Esophagus muscularis mucosa (tissue), 4 donors: ENCODE measurements at places on chromosomes 7 and 10.

DNA sequence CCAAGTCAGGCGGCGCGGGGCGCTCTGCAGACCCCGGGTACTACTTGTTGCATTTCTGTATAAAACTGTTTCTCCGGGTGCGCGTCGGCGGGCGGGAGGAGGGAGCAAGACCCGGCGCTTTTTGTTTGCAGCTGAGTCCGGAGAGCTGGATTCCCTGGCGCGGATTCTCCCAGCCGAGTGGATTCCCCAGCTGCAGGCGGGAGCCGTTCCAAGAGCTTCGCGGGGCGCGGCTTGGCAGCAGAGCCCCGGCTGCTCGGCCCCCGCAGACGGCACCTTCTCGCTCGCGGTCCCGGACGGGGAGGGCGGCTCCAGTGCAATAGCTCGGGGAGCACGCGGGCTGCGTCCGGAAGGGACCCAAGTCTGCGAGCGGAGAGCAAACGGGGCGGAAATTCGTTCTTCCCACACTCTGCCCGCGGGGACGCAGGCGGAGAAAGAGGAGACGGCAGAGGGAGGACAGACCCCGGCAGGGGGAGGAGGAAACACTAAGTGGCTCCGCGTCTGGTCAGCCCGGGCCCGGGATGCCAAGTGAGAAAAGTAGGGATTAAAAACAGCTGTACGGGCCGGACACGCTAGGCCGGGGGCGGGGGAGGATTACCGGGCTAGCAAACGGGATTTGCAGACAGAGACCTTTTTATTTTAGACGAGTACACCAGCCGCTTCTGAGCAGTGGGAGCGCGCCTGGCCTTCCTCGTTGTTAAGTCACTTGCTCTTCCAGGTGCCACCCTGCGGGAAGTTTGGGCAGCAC lies at the start of gene TRIL:
TSS of gene TRIL (minus strand) at position 96 of the 745 bp plus-strand sequence. CDS start 284 bp downstream, outside the sequence.
- DNase-seq, result peak; percentile 93

DNA sequence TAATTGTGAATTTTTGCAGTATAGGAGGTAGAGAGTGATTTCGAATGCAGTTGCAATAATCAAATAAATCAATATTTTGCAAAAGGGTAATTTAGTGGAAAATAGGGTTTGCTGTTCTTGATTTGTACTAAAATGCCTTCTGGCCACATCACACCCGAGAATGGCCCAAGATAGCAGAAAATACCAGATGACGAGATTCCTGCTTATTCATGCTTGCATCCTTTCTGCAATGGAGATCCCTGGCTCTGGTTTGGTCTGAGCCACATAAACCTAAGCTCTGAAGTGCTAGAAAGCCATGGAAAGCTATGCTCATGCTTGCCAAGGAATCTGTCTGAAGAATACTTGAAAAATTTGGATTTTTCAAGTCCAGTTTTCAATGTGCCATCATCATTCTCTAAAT lies 634.2 kb upstream of the COBL start:
- no peak for DNase-seq

- DNase-seq, result no peak
Measured at GRCh38 chr10:95505641-95506040, 55.5 kb downstream of the SORBS1 start.

DNA sequence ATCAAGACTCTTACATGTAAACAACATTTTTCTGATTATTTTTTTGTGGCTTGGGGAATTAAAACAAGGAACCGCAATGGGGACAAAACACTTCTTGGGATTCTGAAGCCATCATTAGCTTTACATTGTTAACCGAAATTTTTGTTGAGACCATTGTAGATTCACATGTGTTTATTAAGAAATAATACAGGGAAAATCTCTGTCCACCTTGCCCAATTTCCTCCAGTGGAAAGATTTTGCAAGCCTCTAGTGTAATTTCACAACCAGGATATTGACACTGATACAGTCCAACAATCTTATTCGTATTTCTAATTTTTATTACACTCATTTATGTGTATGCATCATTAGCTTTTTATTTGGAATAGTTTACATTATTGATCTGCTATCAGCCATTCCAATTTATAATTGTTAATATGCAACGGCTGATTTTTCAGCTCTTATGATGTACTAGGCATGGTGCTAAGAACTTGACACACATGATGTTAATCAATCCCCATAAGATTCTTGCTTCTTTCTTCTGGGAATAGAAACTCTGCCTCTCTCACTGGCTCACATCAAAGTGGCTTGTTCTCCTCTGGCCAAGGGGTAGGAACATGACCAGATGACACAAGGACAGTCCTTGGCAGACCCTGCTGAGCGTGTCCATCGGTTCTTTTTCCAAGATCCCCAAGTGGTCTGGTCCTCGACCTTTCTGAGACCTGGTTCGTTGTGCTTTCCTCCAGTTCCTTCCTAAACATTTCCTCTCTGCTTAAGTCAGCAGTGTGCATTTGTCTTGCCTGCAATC lies 137.6 kb downstream of the ADAM12 start:
- no peak for DNase-seq

DNA sequence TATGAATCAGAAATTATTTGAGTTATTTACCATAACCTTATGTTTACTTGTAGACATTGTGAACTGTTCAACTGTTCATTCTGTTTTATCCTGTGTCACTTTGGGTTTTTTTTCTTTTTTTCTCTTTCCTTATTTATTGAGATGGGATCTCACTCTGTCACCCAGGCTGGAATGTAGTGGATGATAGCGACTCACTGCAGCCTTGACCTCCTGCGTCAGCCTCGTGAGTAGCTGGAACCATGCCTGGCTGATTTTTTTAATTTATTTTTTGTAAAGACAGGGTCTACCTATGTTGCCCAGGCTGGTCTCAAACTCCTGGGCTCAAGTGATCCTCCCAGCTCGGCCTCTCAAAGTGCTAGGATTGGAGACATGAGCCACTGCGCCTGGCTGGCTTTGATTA lies 97.1 kb downstream of the CSTF2T start:
- DNase-seq, result no peak

- DNase-seq, result no peak
Measured at GRCh38 chr7:13727751-13728150, 261.7 kb downstream of the ETV1 start.

GRCh38 chr7:19530261-19530660 lies 178.6 kb downstream of the POLR1F start:
- DNase-seq, result no peak

DNA sequence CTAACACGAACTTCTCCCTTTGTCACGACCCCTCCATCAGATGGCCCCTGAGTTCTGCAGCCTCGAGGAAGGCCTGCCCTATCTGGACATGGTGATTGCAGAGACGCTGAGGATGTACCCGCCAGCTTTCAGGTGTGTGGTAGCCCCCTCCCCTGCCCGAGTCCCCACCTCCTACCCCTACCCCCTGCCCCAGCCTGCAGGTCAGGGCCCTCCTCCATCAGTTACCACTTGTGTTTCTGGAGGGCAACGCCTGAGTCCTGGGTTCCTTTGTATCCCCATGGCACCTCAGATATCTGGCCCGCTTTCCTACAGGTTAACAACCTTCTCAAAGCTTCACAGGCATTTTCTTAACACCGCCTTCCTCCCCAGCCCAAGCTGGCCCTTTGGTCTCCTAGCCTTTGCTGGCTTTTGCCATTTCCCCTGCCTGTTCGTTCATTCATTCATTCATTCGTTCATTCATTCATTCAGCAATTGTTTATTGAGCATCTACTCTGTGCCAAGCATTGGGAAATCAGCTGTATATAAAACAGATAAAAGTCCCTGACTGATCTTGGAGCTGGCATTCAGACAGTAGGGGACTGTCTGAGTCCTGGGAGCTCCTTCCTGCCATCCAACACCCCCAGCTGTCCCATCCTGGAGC lies 55.6 kb downstream of the PARP12 start:
- DNase-seq, result no peak

DNA sequence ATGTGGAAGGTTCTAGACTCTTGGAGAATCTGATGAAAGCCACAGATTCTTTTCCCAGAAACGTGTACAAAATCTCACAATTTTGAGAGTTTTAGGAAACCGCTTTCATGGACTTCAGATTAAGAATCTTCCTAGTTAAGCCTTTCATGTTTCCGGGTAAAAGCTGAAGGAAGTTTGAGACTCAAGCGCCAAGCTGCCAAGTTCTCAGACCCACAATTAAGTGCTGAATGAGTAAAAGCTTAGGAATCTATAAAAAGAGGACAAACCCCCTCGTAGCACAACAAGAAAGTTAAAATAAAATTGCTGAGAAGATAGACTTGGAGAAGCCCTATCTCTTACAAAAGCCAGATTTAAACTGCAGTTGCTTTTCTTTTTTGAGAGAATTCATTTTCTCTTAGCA lies 99.6 kb downstream of the ST8SIA6 start:
- no peak for DNase-seq

DNA sequence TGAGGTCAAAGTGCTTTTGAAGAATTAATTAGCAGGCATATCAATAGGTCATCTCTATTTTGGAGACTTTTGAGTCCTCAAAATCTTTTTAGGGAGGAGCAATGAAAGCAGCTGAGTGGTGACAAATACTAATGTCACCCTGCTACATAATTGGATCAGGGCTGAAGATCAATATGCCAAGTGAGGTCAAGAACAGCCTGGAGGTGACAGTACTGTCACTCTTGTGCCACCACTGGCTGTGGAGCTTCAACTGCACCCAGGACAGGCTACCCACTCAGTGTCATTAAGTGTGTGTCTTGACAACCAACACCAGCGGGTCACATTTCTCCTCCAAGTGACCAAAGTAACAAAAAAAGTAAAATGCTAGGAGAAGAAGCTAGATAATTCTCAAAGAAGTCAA lies 167.8 kb downstream of the DOCK4 start:
- DNase-seq, result no peak

DNA sequence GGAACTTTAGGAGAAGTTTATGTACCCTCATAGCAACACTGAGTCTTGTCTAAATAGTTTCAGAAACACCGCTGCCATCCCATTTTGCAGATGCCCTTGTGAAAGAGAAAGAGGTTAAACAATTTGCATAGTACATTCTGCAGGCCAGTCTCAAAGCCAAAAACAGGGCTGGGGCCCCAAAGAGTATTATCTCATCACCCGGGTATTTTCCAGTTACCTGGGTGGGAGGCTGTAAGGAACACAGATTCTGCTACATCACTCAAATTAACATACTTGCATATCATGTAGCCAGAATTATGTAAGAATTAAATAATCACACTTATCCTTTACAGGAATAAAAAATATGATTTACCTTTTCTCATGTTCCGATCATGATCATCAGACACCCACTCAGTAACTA lies 3.1 kb upstream of the FAM171A1 start:
- no peak for DNase-seq

DNA sequence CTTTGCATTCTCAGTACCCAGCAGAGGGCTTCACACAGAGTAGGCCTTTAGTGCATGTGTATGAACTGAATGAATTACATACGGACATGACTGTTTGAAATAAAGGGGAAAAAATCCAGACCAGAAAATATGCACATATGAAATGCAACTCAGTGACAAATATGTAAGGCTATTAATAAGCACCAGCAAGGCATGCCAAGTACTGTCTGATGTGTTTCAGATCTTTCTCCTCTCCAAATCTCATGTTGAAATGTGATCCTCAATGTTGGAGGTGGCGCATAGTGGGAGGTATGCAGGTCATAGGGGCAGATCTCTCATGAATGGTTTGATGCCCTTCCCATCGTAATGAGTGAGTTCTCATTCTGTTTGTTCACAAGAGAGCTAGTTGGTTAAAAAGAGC lies 87.3 kb upstream of the TOMM7 start:
- DNase-seq, result no peak

DNA sequence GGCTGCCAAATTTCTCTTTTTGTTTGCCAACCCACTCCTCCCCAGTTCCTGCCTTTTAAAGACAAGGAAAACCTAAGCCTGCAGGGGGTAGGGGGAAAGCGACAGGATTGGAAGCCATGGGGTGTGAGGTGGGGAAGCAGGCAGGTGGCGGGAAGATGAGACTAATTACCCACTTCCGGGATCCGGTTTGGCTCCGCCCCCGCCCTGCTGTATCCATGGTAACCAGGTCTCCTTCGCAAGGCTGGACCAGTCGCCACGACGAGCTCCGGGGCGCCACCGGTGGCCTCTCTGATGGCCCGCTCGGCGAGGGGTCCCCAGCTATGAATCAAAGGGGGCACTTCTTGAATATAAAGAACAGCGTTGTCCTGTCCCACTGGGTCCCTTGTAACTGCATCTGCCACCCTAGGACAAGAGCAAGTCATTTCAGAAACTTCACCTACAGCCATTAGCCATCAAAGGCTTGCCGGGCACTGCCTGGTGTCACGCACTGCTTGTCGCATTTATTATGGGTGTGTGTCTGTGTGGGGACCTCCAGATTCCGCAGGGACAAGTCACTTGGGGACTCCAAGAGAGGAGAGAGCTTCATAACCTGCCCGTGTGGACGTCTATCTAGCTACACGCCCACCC lies 55.4 kb upstream of the LMTK2 start:
- no peak for DNase-seq

GRCh38 chr7:142801601-142802295 lies 31.0 kb downstream of the PRSS2 start:
- peak; percentile 75 for DNase-seq

- no peak for DNase-seq
Measured at GRCh38 chr7:70997261-70997660, 134.7 kb upstream of the GALNT17 start.

GRCh38 chr7:134128829-134129228 lies 1.7 kb downstream of the LRGUK start:
- no peak for DNase-seq

- DNase-seq, result no peak
Measured at GRCh38 chr10:61903928-61904344, 2.4 kb downstream of the ARID5B start.
